ENCODE measurements at places on chromosomes 3 and 15.

- no peak for DNase-seq
These were observed 18.1 kb downstream of the NBEAL2 start for GRCh38 chr3:46997453-46998091.

DNA sequence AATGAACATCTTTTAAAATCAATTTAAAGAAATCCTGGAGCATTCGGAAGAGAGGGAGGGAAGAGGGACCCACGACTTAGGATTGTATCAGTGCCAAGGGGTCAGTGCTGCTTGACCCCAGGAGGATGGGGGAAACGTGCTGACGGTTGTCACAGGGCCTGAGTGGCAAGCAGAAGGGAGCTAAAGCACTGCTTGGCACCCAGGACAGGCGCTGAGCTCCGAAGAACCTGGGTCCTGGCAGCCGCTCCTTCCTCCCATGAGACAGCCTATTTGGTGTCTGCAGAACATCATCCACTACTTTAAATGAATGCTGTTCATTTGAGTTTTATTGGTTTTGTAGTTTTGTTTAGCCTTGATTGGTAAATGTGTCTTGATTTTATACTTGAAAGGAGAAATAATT is 54.5 kb downstream of the RGMA start:
- DNase-seq, result no peak

- DNase-seq, result no peak
These were observed 169.5 kb downstream of the PLD1 start for GRCh38 chr3:171640520-171641412.

GRCh38 chr3:13016721-13017255 is 56.4 kb downstream of the IQSEC1 start:
- DNase-seq, result no peak

DNA sequence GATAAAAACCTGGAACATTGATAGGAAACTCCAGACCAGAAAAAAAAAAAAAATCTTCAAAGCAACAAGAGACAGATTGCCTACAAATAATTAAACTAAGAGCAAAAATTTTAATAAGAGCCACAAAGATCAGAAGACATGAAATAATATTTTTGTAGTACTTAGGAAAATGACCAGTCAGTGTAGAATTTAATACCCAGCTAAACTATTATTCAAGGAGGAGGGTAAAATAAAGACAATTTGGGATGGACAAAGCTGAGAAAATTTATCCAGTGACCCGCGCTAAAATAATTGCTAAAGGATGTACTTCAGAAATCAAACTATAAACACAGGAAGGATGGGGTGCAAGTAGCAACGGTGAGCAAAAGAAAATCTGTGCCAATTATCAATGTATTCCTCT is 133.2 kb downstream of the AQP9 start:
- DNase-seq, result no peak

DNA sequence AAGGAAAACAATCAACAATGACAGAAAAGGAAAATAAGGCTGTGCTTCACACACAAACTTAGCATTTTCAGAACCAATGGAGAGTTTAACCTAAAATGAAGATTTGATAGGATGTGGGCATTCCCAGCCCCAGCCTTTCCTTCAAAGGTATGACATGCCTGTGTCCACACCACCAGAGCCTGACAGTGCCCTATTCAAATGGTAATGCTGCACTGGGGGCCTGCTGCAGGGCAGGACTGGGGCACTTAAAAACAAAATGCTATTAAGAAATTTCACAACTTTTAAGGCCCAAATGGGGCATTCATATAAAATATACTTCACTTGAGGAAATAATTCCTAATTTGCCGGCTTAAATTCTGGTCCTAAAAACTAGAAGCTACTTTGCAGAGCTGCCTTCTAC is 30.9 kb upstream of the TKT start:
- no peak for DNase-seq

GRCh38 chr3:155512867-155513261 is 219.4 kb upstream of the STRIT1 start:
- DNase-seq, result no peak

GRCh38 chr3:59450946-59451763 is 401.3 kb upstream of the CFAP20DC start:
- peak; percentile 84 for DNase-seq

GRCh38 chr15:92818651-92819277 is 81.4 kb upstream of the CHD2 start:
- no peak for DNase-seq

GRCh38 chr15:25705433-25706115 is 157.6 kb downstream of the ATP10A start:
- no peak for DNase-seq

GRCh38 chr15:31472636-31473384 is 146.2 kb downstream of the KLF13 start:
- DNase-seq, result peak; percentile 64

GRCh38 chr15:33894193-33894592 is 74.1 kb upstream of the CHRM5 start:
- DNase-seq, result no peak

GRCh38 chr15:69807721-69808120 is 290.0 kb downstream of the TLE3 start:
- DNase-seq, result no peak

DNA sequence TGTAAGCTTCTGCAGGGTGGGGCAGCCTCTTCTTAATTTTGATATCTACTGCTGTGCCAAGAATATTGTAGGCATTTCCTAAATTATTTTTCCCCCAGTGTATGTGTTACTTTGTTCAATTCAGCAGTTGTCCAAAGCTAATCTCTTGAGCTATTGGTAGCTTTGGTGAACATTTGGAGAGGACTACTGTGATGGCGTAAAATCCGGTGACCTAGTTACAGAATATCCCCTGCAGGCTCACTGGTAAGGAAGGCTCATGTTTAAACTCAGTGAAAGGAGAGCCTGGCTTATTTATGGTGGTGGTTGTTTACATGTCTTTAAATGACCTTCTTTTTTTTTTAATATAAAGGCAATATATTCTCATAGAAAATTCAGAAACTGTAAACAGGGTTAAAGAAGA is 105.6 kb downstream of the LPP start:
- DNase-seq, result no peak

DNA sequence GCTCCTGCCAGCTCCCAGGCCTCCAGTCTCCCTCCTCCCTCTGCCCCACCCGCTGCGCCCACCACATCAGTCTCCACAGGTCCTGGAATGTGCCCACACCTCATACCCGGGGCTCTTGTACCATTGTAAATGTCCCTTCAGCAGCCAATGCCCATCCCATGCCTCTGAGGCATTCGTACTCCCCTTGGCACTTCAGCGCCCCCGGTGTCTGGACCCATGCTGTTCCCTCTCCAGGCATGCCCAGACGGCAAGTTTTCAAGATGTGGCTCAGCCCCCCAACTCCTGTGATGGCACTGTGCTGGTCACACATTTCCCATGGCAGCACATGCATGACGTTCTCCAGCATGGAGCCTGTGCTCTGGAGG is 13.3 kb downstream of the PLXND1 start:
- no peak for DNase-seq

GRCh38 chr15:64909546-64909945 is 2.2 kb upstream of the ANKDD1A start:
- no peak for DNase-seq

GRCh38 chr15:66356077-66356358 is 467 bp downstream of the TIPIN start:
- no peak for DNase-seq

DNA sequence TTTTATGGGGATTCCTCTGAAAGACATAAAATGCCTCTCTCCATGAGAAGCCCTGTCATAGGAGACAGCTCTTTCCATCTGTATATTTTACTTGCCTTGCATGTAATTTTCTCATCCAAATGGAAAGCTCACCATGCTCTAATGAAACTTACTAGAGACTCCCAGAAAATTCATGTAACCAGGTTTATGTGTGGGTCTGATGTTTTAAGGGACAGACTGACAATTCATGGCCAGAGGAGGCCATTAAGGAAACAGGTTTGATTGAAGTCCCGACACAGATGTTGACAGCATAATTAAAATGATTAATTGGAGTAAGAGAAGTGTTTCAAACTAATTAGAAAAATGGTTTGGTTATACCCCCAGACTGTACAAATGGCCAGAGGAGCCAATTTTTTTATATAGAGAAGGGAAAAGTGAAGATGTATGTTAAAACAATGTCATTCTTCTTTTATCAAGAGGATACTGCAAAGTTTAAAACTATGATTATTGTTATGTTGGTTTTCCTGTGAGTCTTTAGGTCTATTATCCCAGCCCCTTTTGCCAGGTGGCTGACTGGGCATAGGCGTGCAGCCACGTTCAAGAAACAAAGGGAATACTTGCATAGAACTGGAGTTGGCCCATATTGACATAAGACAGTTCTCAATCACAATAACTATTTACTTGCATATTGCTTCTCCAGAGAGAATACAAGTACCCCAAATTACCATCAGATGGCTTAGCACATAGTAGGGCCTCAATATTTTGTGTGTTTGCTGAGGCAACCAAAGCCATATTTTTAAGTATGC is 64.8 kb downstream of the RBMS3 start:
- no peak for DNase-seq

- no peak for DNase-seq
These were observed 392.9 kb upstream of the ROBO2 start for GRCh38 chr3:76646921-76647562.

GRCh38 chr3:197249542-197249941 is 48.9 kb downstream of the DLG1 start:
- no peak for DNase-seq

- DNase-seq, result no peak
These were observed 420.2 kb upstream of the ROBO1 start for GRCh38 chr3:80187981-80188380.

DNA sequence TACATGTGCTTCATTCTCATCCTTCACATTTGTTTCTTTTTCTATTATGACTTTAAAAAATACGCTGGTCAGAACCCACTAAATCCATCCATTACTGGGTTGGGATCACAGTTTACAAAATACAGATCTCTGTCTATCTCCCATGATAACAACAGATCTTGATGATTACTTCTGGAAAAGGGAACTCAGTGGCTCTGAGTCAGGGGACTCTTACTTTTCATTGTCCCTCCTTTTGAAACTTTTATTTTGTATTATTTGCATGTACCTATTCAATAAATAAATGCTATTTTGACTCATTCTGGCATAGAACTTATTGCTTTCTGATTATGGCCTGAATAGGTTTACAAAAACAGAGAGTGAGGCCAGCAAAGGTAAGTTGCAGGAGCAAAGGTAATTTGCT is 11.6 kb upstream of the RASGRP1 start:
- no peak for DNase-seq

DNA sequence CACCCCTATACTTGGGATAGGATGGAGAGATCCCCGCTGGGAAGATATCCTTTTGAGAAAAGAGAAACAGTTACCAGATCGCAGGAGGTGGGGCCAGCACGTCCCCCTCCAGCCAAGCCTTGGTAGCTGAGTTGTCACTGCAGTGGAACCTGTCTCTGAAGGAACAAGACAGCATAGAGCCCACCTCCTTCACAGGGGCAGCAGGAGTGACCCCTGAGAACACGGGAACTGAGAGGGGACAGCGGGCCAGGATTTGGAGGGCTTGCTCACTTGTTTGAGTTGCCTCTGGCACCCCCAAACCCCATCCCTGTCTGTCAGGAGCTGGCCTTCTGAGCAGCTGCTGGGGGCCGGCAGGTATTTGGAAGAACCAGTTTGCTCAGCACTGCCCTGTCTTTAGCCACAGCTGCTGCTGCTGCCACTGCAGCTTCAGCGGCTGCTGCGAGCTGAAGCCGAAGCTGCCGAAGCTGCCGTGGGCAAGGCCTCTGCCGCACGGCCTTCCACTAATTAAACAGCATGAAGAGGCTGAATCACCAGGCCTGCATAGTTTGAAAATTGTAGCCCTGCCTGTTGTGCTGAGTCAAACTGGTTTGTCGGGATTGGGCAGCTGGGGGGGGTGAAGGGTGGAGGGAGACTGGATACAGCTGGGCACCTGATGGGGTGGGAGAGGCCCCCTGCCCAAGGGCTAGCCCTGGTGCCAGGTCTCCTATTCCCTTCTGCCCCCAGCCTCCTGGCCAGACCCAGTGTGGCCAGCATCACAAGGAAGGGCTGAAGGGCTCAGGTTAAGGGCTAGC is 4.0 kb downstream of the EPHB3 start:
- no peak for DNase-seq

GRCh38 chr3:46416125-46416810 is 9.2 kb downstream of the CCRL2 start:
- DNase-seq, result no peak

DNA sequence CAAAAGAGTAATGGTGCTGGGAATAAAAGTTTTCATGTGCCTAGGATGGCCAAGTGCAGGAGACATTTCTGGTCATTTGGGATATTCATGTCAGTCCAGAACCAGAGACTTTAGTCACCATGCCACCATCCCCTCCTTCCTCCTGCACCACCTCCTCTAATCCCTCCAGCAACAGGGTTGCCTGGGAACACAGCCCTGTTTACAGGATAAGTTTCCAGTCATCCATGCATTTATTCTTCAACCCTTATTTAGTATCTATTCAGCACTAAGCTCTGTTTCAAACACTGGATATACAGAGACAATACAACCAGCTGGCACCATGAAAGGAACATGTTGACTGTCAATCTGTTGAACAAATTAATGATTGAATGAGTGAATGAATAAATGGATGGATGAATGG is 211.7 kb downstream of the CLSTN2 start:
- DNase-seq, result no peak

DNA sequence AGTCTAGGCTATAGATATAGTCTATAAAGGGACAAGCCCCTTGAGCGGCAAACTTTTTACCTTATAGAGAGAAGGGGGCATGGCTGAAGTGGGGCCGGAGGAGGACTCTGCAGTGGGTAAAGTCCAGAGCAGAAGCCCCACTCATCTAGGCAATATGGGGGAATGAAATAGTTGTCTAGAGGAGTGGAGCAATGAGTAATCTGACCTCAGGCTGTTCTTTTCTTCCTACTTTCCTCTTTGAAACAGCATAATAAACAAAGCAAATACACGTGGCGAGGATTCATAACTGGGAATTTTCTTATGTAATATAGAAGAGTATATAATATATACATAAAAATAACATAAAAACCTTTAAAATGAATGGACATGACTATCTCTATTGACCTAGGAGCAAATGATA is 546.4 kb upstream of the ZNF385D start:
- DNase-seq, result no peak

DNA sequence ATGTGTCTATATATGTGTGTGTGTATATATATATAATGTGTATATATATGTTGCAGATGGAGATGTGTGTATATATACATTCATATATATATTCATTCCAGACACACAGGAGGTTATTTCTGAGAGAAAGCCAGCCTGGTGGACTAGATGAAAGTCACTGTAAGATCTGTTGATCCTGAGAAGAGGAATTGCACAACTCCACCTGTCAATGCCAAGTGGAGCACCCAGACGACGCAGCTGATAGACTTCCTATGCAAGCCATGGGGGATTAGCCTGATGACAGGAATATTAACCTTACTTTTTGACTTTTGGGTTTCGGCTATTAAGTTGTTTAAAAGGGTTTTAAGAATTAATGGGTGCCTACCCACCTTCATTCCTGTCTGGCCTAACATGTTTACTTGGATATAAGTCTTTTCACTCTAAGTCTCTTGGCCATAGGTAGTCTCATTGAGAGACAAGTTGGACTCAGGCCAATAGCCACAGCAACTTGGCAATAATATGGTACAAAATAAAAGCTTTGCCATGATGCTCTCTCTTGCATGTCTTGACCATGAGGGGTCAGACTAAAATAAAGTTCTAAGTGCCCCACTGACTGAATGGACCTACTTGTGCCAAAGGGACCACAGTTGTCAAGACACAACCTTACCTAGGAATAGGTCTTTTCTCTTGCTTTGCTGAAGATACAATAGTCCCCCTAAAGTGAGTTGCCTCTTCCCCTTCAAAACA is 35.9 kb upstream of the GOLGA6L2 start:
- no peak for DNase-seq

- no peak for DNase-seq
These were observed 645.8 kb upstream of the NR2F2 start for GRCh38 chr15:95684693-95685115.

Measured in central memory CD4-positive, alpha-beta T cell (primary cell).